Calu3 (cell line): ENCODE measurements at places on chromosomes 1 and 21. TPM values are rescaled to one million over a fixed set of nuclear protein-coding genes. Genes with fewer than 3 reads are reported as not detected.

DNA sequence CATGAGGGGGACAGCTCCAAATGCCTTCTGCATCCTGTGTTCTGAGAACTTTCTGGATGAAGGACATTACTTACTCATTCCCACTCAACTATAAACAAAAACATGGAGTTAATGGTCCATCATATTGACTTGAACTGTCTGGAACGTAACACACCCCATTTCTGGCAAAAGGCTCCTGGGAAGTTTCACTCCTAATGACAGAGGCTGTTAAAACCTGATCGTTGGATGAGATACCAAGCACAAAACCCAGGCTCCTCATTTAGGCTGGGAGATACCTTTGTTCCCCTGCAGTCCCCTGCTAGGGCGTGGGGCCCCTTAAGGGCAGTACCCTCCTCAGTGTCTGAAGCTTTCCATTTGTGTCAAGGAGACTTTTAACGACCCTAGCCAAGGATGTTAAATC is 78.9 kb downstream of the RHOU start:
- no peaks in the 10 kb centered on the region for H3K36me3 ChIP-seq
- no peak overlapping the region for H3K27ac ChIP-seq
- H3K4me1 ChIP-seq = peaks cover 15% of the 10 kb centered on the region
- H3K4me3 ChIP-seq = no peak overlapping the region

DNA sequence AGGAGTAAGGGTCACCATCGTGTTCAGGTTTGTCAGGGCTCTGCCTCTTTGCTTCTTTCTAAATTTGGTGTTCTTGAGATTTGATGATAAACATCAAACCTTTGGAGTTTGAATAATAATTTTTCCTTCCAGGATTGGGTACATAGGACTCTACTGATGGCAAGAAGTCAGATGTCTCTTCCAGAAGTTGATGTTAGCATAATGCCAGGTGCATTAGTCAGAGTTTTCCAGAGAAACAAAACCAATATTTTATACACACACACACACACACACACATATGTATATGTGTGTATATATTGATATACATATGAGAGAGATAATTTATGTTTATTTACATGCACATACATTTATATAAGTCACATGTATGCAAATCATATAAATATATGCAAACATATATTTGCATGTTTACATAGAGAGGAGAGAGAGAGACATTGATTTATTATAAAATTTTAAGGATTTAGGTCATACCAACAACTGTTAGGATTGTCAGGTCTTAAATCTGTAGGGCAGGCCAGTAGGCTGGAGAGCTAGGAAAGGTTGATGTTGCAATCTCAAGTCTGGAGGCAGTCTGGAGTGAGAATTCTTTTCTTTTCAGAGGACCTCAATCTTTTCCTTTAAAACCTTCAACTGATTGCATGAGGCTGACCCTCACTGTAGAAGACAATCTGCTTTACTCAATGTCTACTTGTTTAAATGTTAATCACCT is 199.2 kb downstream of the HLX start:
- H3K27ac ChIP-seq = no peak overlapping the region
- DNase-seq = no peak
- H3K27me3 ChIP-seq = no peaks in the 10 kb centered on the region
- H3K4me1 ChIP-seq = no peaks in the 10 kb centered on the region

DNA sequence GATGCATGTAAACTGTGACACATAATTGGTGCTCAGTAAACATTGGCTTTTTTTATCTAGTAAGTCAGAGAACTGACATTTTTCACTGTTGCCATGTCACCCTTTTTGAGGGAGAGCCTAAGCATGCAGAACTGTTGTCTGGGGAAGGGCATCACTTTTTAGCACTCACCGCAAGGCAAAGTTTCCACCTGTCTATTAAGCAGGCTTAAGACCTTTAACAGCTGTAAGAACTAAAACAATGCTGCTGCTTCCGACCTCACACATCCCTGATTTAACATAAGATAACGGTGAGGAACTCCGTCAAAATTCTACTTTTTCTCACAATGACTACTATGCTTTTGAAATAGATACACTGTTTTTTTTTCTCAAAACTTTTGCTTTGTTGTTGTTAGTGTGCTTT is 554.8 kb downstream of the NUF2 start:
- H3K36me3 ChIP-seq = no peaks in the 10 kb centered on the region
- H3K27ac ChIP-seq = no peak overlapping the region

PTGER3 gene
- 0.09 and 0.10 TPM in 2 replicates for total RNA-seq

DMRTA2 gene
- total RNA-seq = 0.19 and 0.37 TPM in 2 replicates

SH2D1B gene
- not detected in 2 replicates for total RNA-seq
